ENCODE measurements at places on chromosomes 2 and 18. TPM values are rescaled to one million over a fixed set of nuclear protein-coding genes. Genes with fewer than 3 reads are reported as not detected.

Gene IL36A
- polyA plus RNA-seq, result not detected

Gene ANKRD53
- polyA plus RNA-seq, result 4.3 TPM

Gene NCOA1
- 55.4 TPM for polyA plus RNA-seq

Gene SNORC
- polyA plus RNA-seq, result 0.93 TPM

Gene SERPINB12
- not detected for polyA plus RNA-seq

Gene CARF
- 21.3 TPM for polyA plus RNA-seq

Gene HOXD10
- polyA plus RNA-seq, result not detected

Gene ARHGEF4
- 2.7 TPM for polyA plus RNA-seq

Gene SNED1
- polyA plus RNA-seq, result 40.8 TPM

Gene TUBA3E
- 0.09 TPM for polyA plus RNA-seq

Gene KIF3C
- 19.4 TPM for polyA plus RNA-seq

DNA sequence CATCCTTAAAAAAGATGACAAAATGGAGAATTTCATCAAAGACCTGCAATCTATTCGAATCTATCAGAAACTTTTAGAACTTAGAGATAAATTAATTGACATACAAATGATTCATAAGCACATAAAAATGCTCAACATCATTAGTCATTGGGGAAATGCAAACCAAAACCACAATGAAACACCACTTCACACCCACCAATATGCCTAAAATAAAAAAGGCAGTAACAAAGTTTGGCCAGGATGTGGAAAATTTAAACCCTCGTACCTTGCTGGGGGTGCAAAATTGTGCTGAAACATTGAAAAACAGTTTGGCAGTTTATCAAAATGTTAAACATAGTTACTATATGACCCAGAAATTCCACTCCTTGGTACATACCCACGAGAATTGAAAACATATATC is 11.5 kb upstream of the EIF2AK3 start:
- DNase-seq, result no peak

- DNase-seq, result no peak
Observed at GRCh38 chr2:143758629-143759330, 629.6 kb downstream of the ARHGAP15 start.

GRCh38 chr2:98394595-98395153 is 48.4 kb downstream of the CNGA3 start:
- no peak for DNase-seq

GRCh38 chr2:119376810-119377209 is 10.0 kb downstream of the DBI start:
- no peak for DNase-seq

GRCh38 chr2:127993659-127994058 is 34.2 kb downstream of the SAP130 start:
- no peak for DNase-seq

GRCh38 chr2:209629597-209629996 is 142.0 kb upstream of the UNC80 start:
- DNase-seq, result no peak

DNA sequence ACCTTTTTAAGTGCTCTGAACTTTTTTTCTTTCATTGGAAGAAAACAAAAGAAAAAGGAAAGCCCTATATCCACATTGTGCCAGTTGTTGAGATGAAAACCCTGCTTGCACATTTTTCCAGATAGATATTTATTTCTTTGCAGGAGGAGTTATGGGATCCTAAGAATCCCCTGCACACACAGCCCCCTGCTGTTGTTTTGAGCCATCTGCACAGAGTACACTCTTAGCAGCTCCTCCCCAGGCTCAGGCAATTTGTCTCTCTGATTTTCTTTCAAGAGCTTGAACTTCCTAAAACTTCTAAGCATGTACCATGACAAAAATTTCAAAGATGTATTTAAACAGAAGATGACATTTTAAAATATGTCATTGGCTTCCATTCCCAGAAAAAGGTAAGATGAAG is 436.9 kb downstream of the METTL4 start:
- DNase-seq, result no peak

DNA sequence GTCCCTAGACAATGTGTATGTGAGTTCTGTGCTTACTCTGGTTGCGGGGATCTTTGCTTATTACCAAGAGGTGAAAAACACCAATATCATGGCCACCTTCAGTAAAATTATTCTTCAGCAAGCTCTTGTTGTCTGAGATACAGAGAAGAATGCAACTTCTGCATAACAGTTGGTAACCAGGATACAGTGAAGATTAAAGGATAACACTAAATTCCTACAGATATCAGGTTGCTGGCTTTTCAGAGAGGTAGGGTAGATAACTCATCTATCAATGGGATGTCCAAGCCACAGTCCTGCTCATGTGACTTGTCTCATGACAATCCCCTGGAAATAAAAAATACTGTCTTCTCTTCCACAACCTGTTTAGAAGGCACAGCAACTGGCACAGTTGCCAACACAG is 308.5 kb downstream of the TNS1 start:
- no peak for DNase-seq

DNA sequence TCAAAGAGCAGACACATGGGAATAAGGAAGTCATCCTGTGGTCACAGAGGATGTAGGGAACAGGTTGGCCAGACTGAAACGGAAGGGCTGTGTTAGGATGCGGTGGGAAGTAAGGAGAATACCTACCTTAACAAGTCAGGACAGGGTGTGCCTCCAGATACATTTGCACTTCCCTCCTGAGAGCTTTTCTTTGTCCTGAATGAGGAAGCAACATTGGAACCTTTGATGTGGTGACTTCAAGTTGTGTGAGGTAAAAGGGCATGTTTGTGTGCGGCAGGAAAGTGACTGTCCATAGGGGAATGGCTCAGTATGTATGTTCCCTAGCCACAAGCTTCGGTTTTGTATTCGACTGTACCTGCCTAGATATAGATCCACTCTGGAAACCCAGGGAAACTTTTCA is 24.9 kb upstream of the LRRTM1 start:
- DNase-seq, result no peak

- no peak for DNase-seq
Observed at GRCh38 chr18:65704046-65704445, 46.8 kb upstream of the CDH7 start.

GRCh38 chr18:63158676-63159291 is 160.8 kb downstream of the BCL2 start:
- no peak for DNase-seq

DNA sequence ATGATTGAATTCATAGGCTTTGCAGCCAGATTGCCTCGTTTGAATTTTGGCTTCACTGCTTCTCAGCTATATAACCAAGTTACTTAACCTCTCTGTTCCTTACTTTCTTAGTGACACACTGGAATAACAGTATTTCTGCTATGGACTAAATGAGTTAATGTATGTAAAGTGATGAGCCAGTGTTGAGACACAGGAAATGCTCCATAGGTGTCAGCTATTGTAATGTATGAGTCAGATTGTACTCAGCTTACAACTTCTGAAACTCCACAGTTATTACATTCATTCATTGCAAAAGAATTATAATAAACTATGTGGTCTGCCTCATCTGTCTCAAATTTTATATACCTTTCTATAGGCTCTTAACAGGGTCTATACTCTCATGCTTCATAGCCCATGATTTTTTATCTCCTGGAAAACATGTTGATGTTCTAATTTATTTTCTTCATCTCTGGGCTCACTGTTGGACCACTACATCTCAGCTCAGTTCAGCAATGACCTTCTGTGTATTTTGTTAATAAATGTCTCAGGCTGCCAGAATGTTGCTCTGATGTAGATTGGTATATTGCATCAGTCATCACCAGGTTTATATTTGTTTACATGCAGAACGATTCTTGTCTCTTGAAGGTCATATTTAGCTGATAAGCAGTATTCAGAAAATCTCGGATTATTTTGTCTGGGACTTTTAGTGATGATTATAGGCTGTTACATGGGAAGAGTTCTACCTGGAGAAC is 76.2 kb downstream of the MAP3K20 start:
- DNase-seq, result no peak

DNA sequence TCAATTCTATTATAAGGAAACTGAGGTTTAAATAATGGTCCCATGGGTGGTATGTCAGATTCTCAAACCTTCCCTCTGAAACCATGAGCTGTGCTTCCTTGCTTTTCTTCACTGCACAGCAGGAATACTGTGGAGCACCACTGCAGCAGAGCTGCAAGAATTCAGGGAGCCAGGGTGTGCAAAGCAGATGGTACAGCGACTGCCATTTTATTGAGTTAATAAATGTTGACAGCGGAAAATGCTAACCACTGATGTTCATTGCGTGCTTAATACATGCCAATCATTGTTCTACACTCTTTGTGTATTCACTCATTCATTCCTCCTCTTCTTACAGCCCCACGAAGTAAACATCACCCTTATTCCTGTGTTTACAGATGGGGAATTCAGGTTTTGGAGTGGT is 152.2 kb upstream of the THSD7B start:
- DNase-seq, result no peak

- no peak for DNase-seq
Observed at GRCh38 chr2:160050147-160050546, 12.3 kb downstream of the PLA2R1 start.

DNA sequence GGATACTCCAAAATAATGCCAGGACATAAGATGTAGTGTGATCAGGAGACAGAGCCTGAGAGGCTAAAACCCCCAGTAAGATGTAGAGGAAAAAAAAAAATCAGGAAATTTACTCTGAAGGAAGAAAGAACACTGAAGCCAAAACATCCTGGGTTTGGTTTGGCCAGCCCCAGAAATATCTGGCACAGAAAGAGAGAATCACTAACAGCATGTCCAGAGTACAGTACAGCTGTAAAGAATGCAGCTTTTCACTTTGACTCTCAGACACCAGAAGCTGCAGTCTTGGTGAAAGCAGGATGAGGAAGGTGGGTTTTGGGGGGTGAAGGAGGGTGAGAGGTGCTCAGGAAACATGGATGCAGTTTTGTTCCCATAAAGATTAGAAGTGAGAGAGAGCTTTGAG is 1577.7 kb upstream of the ACVR2A start:
- no peak for DNase-seq

- no peak for DNase-seq
Observed at GRCh38 chr2:114550364-114550763, 107.9 kb downstream of the DPP10 start.

GRCh38 chr2:72293620-72294019 is 146.0 kb upstream of the CYP26B1 start:
- DNase-seq, result no peak

DNA sequence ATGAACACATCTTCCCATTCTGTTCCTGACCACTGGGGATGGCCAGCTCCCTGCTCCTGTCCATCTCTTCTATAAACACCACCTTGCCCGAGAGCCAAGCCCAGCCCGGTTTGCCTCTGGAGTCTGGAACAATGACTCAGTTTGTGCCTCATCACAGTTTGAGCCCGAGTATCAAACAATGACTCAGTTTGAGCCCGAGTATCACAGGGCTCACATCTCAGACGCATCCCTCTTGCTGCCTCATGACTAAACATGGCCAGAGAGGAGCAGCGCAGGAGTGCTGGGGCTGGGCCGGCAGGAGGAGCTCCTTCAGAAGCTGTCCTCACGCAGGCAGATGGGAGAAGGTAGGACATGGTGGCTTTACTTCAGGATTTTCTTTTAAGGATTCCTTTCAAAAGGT is 68.7 kb downstream of the PXDN start:
- DNase-seq, result no peak
